ENCODE measurements at places on chromosomes 4 and X.

GRCh38 chrX:46686003-46686645 is 72.8 kb downstream of the SLC9A7 start:
- peak; percentile 41 for DNase-seq

GRCh38 chr4:89660444-89661172 is 176.4 kb downstream of the SNCA start:
- DNase-seq: no peak

- peak; percentile 3 for DNase-seq
Observed at GRCh38 chr4:69984030-69984443, 11.7 kb upstream of the STATH start.

GRCh38 chr4:132396636-132397035 is 752.5 kb upstream of the PCDH10 start:
- DNase-seq: no peak

- no peak for DNase-seq
Observed at GRCh38 chr4:87053802-87054767, 119.3 kb downstream of the AFF1 start.

GRCh38 chrX:98956014-98956413 is 1454.1 kb downstream of the PCDH19 start:
- DNase-seq: no peak

- peak; percentile 17 for DNase-seq
Observed at GRCh38 chrX:114611018-114611619, 27.2 kb downstream of the HTR2C start.

- no peak for DNase-seq
Observed at GRCh38 chrX:114970806-114971205, 46.6 kb downstream of the IL13RA2 start.

DNA sequence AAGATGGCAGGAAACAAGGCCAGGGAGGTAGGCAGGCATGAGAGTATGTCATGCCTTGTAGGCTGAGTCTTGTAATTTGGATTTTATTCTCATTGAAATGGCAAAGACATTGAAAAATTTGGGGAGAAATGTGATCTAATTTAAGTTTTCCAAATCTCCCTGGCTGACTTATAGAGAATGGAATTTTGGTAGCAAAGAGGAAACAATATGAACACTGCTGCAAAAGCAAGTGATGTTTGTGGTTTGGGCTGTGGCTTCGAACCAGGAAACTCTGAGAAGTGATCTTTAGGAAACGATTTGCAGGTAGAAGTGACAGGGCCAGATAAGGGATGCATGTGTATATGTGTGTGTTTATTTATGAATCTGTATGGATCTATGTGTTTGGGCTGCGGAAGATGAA is 35.6 kb downstream of the ARSJ start:
- no peak for DNase-seq

- no peak for DNase-seq
Observed at GRCh38 chrX:14243823-14244222, 214.1 kb upstream of the GEMIN8 start.

DNA sequence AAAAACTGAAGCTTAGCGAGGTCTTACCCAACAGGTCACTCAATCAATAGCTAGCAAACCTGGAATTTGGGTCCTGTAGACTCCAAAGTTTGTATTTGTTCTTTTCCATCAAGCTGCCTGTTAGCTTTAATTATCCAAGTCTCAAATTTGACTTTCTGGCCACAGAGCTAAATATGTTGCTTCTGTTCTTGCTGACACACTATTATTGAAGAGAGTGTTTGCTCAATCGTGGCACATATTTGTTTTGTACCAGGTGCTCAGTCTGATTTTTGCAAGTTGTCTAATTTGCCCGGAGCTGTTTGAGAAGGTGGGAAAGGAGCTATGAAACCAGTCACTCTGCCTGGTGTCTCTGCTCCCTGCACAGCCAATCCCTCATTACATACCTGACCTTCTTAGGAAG is 41.7 kb upstream of the FRMD7 start:
- DNase-seq: peak; percentile 81

DNA sequence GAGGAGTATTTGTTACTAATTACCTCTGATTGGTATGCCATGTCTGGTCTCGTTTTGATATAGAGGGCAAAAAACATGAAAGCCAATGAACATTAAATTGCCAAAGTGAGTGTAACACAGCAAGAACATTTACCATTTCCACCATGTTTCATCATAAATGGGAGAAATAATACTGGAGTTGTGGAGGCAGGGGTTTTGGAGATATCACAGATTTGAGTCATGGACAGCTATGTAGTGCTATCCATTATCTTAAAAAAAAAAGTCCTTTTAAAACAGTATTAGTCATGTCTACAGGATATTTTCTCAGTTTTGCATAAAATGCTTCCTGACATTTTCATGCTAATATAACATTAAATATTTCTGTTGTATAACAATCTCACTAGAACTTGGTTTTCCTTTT is 301.2 kb downstream of the IL1RAPL1 start:
- no peak for DNase-seq

DNA sequence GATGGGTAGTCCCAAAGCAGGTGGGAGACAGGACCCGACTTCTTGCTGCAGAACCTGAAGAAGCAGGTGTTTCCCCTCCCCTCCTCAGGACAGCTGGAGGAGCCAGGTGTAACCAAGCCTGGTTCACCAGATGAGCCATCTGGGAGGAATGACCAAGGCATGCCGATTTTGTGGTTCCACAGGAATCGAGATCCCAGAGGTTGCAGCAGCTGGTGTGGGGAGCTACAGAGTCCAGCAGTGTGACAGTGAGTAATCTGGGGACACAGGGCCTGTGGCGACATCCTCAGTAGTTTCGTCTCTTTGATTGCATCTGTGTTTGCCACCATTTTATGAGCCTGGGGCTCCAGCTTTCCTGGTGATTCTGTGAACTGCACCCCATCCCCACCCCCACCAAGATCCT is 2.6 kb upstream of the NDP start:
- no peak for DNase-seq

GRCh38 chr4:17323554-17324385 is 188.1 kb downstream of the QDPR start:
- no peak for DNase-seq

DNA sequence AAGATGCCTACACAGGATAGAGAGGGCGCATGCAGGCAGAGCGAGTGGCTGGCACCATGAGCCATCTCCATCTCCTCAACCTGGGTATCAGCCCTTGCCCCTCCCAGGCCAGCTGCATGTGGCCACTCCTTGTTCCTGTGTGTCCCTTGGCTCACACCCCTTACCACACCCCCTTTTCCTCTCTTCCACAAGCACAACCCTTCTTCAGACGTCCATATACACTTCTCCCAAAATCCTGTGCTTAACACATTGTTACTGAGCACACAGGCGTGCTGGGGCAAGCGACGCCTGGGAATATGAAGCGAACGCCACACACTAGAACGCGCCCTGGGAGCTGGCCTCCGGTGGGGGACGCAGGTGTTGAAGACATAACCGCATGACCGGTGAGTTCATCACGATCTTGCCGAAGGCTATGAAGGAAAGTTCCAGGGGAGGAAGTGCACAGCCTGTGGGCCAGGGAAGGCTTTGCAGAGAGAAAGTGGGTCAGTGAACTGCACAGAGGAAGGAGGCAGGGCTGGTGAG is 19.1 kb upstream of the KIAA0232 start:
- DNase-seq: peak; percentile 67

DNA sequence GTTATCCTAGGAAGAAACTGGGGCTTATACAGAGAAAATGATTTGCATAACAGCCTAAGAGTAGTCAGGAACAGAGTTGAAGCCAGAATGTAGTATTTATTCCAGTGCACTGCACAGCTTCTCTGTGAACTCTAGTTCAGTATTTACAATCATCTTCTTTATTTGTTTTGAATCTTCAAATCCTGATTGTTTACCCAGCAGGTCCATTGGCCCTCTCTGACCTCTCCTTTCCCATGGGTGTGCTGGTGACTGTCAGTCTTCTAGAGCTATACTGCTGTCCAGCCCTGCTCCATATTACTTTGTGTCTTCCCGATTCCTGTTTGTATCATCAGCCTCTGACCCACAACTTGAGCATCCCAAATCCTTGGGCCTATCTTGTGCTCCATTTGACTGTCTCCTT is 301.9 kb upstream of the HS3ST1 start:
- DNase-seq: no peak

- DNase-seq: peak; percentile 5
Observed at GRCh38 chr4:60865273-60865672, 334.9 kb upstream of the ADGRL3 start.

- DNase-seq: no peak
Observed at GRCh38 chr4:20403290-20403689, 151.6 kb downstream of the SLIT2 start.

DNA sequence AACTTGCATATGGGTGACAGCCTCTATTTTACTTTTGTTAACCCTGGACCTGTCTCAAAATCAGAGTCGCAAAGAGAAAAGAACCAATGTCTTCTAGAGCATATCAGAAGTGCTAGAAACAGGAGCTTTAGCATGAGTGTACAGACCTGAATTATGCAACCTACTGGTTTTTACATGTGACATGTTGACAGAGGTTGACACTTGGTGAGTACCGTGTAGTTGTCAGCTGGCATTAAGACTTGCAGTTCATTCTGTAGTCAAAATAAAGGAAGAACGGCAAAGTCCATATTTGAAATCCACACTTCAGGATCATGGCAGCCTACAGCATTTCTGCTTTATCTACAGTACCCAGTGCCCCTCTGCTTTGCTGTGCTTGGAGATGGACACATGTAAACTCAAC is 291.9 kb upstream of the TENM3 start:
- DNase-seq: no peak

DNA sequence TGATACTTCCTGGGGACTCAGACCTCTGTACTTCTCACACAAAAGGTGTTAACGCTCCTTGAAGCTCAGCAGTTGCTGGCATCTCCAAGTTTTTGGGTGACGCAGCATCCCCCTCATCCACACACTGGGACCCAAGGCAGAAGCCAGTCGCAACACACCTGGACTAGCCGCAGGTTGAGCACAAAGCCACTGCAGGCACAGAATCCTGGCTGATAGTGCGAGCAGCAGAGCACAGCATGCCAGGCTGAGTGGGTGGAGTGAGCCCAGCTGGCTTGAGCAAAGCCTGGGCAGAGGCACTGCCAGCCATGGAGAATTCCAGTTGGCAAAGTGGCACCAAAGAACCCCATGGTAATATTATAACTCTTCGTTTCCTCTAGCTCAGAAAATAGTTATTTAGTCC is 873.2 kb upstream of the NDST4 start:
- DNase-seq: no peak

DNA sequence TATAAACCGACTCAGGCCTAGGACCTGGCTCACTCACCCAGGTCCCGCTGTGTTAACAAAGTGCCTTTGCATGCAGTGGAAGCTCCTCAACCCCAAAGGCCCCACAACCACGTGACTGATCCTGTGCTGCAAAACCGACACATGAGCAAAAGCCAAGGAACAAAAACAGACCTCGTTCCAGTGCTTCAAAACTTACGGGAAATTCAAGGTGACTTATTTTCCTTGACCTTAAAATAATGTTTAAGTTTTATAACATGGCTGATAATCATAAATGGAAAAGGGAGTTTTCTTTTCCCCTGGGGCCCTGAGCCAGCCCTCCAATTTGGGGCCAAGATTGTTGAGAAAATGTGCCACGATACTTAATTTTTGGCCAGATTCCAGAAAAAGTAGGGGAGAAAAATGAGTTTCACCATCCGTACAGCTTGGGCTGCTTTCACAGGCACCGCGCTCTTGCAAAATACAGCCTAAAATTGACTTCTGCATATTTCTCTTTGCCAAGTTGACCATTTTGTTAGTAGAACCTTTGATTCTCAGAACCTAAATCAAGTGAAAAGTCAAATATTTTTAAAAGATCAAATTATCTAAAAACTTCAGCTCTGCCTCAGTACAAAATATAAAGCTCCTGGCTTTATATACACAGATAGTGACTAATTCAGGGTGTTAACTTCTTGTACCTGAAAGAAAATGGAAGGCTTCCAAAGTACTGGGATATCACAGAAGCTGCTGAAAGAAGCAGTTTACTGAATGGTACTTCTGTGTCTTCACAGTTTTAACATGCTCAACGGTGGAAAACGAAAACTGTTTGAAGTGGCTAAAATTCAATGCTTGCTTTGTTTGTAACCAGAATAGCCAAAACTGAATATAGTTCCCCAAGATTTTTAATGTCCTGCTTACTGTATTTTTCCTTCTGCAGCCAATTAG is 93.8 kb downstream of the APBB2 start:
- no peak for DNase-seq

GRCh38 chrX:23952984-23953907 is 45.4 kb downstream of the CXorf58 start:
- peak; percentile 85 for DNase-seq

DNA sequence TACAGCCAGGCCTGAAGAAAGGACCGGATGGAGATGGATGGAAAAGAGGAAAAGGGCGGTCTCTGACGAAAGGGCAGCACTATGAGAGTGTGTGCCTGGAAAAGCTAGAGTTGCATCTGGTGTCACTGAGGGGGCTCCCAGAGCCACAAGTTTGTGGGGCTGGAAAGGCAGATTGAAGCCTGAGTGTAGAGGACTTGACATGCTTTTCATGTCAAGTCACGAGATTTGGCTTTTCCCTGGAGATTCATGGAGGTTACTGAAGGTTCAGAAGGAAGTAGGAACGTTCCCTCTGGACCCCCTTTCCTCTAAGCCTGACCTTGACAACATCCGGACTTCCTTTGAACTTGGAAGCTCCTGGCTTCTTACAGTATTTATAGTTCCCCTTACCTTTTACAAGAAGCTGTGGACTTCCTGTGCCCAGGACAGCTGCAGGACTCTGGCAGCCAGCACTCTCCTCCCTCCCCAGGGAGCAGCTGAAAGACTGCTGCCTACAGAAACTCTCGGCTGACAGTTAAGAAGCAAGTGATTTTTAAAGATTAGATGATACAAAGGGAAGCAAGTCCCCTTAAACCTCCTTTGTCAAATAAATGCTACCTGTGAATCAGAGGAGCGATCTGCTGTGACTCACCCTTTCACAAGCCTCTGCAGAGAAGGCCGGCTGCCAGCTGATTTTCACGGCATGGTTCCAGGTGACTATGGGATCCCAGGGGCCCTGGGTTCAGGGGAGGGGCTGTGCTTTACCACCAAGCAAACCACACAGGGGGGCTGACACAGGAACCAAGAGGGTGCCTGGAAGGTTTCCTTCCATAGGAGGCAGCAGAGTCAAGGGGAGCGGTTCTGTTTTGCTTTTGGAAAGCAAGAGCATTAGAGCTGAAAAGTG is 72.9 kb upstream of the STIM2 start:
- DNase-seq: peak; percentile 38

DNA sequence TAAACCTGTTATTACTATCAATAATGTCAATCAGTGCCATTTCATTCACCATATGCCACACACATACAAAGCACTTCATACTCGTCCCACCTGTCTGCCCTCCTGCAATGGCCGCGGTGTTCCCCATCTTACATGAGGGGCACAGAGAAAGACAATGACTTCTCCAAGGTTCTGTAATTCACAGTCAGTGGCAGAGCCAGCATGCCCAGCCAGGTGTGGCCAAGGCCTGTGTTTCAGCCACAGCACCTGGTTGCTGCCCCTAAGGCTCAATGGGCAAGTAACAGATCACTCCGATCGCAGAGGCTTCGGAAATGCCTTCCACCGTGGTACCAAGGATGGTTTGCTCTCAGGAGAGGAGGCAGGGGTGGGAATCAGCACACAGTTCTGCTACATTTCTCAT is 10.9 kb downstream of the AFAP1 start:
- DNase-seq: no peak

DNA sequence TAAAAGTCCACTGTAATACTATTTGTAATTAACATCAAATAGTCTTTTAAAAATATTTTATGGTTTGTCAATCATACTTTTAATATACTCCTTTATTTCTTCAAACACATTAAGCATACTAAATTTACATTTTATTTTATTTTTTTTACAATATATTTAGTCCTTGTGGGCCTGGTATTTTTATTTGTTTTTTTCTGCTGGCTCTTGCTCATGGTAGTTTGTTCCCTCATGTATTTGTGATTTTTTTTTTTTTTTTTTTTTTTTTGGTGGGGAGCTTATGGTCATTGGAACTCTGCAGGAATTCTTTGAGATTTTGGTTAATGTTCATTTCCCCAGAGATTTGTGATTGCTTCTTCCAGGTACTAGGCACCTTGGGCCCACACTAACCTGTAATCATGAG is 185.5 kb downstream of the PDGFRA start:
- no peak for DNase-seq

Data from NCI-H146 (cell line).